ENCODE measurements at places on chromosomes 6 and 20.

- DNase-seq: no peak
These were observed 58.7 kb downstream of the ADGB start for GRCh38 chr6:146657432-146657831.

DNA sequence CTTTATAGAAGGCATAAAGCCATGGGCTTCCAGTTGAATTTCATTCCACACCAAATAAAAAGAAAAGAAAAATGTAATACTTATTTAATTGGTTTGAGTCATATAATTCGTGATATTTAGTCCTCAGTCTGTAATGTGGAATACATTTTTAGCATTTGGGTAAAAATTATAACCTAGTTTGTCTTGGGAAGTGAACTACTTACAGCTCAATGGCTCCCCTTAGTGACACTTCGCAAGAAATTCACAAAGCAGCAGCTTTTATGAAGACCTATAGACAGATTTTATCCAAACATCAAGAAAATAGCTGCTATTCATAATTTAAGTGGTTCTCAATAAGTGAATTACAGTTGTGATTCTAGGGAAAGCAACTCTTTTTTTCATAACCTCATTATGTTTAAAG, 72.1 kb downstream of the RSPO3 start:
- no peak for DNase-seq

DNA sequence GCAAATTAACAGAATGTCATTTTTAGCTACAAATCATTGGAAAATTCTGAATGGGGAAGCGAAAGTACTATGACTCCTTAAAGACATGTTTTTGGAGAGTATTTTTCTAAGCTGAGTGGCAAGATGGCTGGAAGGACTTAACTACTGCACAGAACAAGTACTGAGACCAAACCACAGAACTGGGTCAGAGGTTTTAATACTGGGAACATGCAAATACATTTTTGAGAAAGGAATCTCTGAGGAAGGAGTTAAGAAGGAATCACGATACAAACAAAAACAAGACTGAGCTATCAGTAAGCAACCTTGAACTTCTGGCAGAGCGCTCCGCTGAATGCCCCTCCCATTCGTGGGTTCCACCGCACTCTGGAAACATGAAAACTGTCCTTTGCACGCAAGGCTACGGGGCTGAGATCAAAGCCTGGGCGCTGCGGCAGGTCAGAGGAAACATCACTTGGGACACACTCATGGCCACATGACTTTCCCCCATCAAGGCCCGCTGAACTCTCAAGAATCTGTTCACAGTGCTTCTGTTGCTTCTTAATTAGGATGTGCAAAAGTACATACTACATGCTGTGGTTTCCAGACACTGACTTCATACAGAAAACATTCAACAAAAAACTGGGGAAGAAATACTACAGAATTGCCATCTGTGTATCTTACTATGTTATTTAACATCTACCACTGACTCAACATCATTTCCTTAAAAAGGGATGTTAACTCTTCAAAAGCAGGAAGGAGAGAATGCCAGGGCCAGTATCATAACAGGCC, 27.8 kb downstream of the SLC23A2 start:
- no peak for DNase-seq

- DNase-seq: peak; percentile 2
These were observed 139.1 kb downstream of the KIF16B start for GRCh38 chr20:16434062-16434664.

- DNase-seq: no peak
These were observed 193.8 kb downstream of the SMOC2 start for GRCh38 chr6:168634541-168635328.

GRCh38 chr6:17505062-17505476, 95.0 kb upstream of the FAM8A1 start:
- no peak for DNase-seq

GRCh38 chr6:71391126-71391525, 102.5 kb downstream of the OGFRL1 start:
- DNase-seq: no peak

DNA sequence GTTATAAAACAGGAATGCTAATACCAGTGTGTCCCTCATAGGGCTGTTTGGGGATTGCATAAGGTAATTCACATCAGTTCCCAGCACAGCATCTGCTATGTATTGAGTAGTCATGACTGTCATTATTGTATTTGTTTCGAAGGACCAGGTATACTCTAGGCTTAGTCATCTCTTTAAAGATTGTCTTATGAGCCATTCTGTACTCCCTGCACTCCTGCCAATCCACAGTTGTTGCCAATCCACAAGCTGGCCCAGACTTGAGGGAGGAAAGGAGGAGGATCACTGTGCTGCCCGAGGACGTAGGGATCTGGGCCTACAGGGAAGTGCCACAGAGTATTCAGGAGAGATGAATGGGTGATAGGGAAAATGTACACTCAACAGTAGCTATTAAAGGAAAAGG, 113.0 kb upstream of the TIAM2 start:
- no peak for DNase-seq

DNA sequence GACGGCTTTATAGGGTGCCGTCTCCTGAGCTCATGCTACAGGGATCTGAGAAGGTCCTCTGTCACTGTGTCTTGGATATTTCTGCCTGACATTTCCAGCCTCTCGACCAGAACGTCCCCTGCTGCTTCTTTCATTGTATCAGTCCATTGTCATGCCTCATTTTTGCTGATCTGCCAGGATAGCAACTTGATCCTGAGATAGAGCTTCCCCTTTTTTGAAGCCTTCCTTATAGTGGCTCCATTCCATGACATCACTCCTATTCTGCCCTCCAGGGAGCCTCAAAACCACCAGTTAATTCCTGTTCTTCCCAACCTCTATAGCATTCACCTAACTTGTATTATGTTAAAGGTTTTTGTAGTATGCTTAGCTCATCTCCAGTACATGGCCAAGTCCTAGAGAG, 431.8 kb upstream of the NOX3 start:
- DNase-seq: no peak

DNA sequence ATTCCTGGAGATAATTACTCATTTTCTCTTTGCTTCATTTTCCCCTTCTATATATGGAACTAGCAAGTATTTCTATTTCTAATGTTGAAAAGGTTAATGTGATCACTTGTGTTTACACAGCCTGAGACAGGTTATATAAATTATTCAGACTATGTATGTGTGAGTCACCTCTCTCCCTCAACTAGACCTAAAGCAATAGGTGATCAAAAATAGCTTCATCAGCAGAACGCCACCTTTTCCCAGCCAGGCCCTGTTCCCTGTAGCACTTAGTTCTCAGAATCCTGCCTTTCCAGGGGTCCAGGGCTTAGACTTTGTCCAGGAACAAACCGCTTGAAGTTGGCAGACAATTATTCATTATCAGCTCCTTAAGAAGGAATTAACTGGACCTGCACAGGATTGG, 125.3 kb upstream of the EXOC2 start:
- DNase-seq: no peak

- no peak for DNase-seq
These were observed 153.7 kb upstream of the THBS2 start for GRCh38 chr6:169407325-169407724.

- DNase-seq: no peak
These were observed 677 bp downstream of the PXMP4 start for GRCh38 chr20:33719277-33719988.

DNA sequence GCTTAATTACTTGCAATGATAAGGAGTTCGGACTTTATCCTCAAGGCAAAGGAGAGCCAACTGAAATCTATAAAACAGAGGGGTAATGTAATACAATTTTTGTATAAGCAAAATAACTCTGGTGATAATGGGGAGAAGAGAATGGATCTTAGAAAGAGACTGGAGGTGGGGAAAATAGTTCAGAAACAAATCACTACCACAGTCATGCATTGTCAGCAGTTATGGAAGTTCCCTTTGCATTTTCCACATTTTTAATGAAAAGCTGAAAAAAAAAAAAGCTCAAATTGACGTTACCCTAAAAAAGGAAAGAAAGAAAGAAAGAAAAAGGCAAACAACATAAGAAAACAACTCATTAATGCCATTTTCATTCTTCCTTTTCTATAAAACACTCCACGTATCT, 337.6 kb upstream of the HSF2 start:
- DNase-seq: no peak

DNA sequence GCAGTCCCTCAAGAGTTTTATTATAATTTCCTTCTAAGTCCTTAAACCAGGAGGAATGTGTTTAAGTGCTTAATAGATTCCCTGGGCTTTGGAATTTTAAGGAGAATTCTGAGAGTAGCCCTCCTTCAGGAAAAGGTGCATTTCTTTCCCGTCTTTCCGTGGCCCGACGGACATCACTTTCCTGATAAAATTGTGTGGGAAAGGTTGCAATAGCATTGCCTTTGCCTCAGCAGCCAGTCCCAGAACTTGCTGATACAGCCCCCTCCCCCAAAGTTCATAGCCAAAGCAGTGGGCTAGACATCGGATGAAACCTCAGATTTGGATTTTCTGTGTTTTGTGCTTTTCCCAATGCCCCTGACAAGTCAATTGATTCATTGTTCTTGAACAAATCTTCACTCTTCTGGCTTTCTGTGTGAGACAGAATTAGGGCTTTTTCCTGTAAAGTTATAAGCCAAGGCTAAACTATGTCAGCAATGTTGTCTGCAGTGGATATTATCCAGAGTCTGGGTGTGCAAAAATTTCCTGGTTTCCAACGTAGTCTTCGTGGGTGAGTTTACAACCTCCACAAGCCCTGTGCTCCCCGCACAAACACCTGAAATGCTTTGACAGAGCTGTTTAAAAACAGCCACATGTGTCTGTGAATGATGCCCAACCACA, 1.1 kb upstream of the SMOC2 start:
- DNase-seq: no peak
